GM23338 (cell line): ENCODE measurements at places on chromosomes 2 and 18. TPM values are rescaled to one million over a fixed set of nuclear protein-coding genes. Genes with fewer than 3 reads are reported as not detected.
A peak's percentile ranks its signal among the peaks of the same experiment; 100 is the strongest.

- H3K4me1 ChIP-seq, result peaks cover 21% of the 10 kb centered on the region
- 0 out of 2 replicates have a peak overlapping the region, but pooled peaks have one; percentile 32 for H3K27ac ChIP-seq
- H3K4me3 ChIP-seq, result peak overlapping the region; percentile 85; the same call in 1 of the 2 replicates
- H3K36me3 ChIP-seq, result no peaks in the 10 kb centered on the region
Observed at GRCh38 chr2:20221555-20221973, 3.4 kb downstream of the SDC1 start.

DNA sequence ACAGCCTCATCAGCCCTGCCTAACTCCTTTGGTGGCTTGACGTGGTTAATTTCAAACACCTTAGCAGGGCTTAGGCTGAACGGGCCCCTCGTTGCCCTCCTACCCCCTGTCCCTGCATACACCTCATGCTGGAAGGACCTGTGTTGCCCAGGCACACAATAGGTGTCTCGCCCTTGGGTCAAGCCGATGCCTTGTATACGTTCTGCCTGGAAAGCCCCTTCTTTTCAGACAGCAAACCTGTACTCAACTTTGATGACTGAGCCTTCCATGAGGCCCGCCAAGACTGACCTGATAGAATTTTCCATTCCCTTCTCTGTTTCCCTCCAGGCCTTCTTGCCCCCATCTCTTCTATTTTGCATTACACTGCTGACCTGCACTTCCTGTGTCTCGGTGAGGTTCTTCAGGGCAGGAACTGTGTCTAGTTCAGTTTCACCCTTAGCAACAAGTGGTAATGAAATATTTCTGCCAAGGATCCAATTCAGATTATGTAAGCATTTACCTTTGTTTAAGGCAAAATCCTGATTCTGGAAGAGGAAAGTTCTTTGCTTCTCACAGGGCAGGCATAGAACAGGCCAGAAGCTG is 7.9 kb downstream of the GREB1 start:
- H3K4me3 ChIP-seq, result no peak overlapping the region
- DNase-seq, result peak; percentile 14
- H3K36me3 ChIP-seq, result no peaks in the 10 kb centered on the region
- peaks cover 52% of the 10 kb centered on the region for H3K4me1 ChIP-seq
- no peaks in the 10 kb centered on the region for H3K27me3 ChIP-seq

GRCh38 chr2:23620841-23621341 is 235.9 kb downstream of the KLHL29 start:
- H3K4me3 ChIP-seq, result no peak overlapping the region
- H3K4me1 ChIP-seq, result no peaks in the 10 kb centered on the region
- DNase-seq, result no peak
- H3K27ac ChIP-seq, result no peak overlapping the region

DNA sequence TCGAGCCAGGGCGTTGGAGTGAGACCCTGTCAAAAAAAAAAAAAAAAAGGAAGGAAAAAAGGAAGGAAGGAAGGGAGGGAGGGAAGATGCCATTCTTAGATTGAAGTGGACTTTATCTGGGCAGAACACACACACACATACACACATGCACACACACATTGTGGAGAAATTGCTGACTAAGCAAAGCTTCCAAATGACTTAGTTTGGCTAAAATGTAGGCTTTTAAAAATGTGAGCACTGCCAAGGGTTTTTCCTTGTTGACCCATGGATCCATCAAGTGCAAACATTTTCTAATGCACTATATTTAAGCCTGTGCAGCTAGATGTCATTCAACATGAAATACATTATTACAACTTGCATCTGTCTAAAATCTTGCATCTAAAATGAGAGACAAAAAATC is 564 bp upstream of the TTR start:
- H3K4me1 ChIP-seq, result no peaks in the 10 kb centered on the region
- no peak overlapping the region for H3K4me3 ChIP-seq
- no peaks in the 10 kb centered on the region for H3K27me3 ChIP-seq
- no peak overlapping the region for H3K27ac ChIP-seq
- no peaks in the 10 kb centered on the region for H3K36me3 ChIP-seq
- DNase-seq, result no peak

DNA sequence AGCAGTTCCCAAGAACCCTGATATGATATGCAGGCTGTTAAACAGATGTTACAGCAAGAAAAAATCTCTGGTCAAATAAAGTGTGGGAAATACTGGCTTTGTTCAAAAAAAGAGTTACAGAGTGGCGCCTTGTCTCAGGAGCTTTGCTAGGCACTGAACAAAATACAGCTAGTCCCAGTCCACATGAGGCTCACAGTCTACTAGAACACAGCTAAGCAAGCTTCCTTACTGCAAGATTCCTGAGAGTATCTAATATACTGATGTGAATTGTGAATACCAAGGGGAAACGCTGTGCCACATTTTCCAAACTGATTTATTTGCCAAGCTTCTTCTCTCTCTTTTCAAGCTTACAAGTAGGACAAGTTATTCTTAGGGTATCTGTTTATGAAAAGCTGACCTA is 188.8 kb upstream of the NABP1 start:
- H3K27me3 ChIP-seq, result no peaks in the 10 kb centered on the region
- no peak overlapping the region for H3K27ac ChIP-seq
- H3K4me1 ChIP-seq, result no peaks in the 10 kb centered on the region
- DNase-seq, result no peak
- H3K36me3 ChIP-seq, result no peaks in the 10 kb centered on the region

DNA sequence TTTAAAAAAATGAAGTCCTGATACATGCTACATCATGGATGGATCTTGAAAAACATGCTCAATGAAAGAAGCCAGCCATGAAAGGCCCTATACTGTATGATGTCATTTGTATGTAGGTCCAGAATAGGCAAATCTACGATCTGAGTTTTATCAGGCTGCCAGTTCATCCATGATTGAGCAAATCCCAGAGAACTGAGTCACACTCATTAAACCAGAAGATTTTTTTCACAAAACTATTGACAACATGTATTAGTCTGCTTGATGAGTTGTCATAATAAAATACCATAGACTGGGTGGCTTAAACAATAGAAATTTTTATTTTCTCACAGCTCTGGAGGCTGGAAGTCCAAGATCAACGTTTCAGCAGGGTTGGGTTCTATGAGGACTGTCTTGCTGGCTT is 130.7 kb downstream of the MREG start:
- H3K27ac ChIP-seq, result no peak overlapping the region
- no peak for DNase-seq
- no peaks in the 10 kb centered on the region for H3K36me3 ChIP-seq
- no peaks in the 10 kb centered on the region for H3K27me3 ChIP-seq

GRCh38 chr2:43086451-43087221 is 139.8 kb downstream of the ZFP36L2 start:
- H3K27ac ChIP-seq, result no peak overlapping the region
- H3K36me3 ChIP-seq, result no peaks in the 10 kb centered on the region
- no peak overlapping the region for H3K4me3 ChIP-seq
- H3K27me3 ChIP-seq, result no peaks in the 10 kb centered on the region
- peak; percentile 11 for DNase-seq
- peaks cover 11% of the 10 kb centered on the region for H3K4me1 ChIP-seq

- no peak for DNase-seq
- no peak overlapping the region for H3K27ac ChIP-seq
- H3K4me1 ChIP-seq, result no peaks in the 10 kb centered on the region
- no peaks in the 10 kb centered on the region for H3K36me3 ChIP-seq
- no peaks in the 10 kb centered on the region for H3K27me3 ChIP-seq
- H3K4me3 ChIP-seq, result no peak overlapping the region
Observed at GRCh38 chr2:233060980-233061590, 943 bp downstream of the INPP5D start.

GRCh38 chr18:5155218-5155906 is 41.7 kb downstream of the AKAIN1 start:
- H3K27ac ChIP-seq, result no peak overlapping the region
- H3K4me3 ChIP-seq, result no peak overlapping the region
- H3K4me1 ChIP-seq, result peaks cover 14% of the 10 kb centered on the region; the same call in 1 of the 2 replicates
- no peaks in the 10 kb centered on the region for H3K27me3 ChIP-seq
- no peaks in the 10 kb centered on the region for H3K36me3 ChIP-seq

DNA sequence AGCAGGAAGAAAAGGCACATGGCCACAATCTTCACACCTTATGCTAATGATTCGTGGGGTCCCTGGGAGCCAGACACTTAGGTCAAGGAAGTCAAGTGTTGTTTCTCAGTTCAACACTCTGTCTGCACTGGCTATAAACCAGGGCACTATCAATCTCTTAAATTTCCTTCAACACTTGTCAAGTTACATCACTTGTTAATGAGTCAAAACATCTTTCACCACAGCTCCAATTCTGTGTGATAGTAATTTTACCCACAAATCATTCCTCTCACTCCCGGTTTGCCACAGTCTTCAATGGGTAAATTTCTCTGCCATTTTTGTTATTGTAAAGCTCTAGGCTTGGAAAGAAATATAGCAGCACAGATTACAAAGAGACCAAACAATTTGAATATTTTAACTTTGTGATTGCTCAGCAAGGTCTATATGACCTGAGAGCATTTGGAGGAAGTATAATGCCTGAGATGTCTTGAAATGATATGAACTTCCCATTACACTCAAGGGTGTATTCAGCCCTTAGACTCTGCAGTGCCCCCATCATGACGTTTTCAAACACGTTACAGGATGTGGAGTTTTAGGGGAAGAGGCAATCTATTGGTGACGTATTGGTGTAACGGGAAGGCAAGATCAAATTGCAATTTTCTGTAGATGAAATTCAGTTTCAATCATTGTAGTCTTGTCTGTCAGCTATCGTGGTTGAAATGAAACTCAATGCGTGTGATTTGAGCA is 78.7 kb downstream of the ICOS start:
- H3K27ac ChIP-seq, result no peak overlapping the region
- no peaks in the 10 kb centered on the region for H3K36me3 ChIP-seq
- no peak for DNase-seq
- no peaks in the 10 kb centered on the region for H3K27me3 ChIP-seq

DNA sequence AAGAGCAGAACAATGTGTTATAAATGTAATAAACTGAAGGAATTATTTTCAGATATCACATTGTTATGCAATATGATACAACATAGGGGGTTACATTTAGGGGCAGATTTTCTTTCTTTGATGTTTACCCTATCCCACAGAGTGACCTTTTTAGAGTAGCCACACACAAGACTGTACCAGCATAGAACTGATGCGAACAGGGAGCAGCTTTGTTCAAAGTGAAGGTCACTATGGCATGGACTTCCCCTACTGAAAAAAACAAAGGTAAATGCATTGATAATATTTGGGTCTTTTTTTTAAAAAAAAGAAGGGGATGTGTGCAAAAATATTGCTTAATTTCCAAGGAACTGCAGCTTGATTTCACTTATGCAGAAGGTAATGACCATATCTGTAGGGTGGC is 1354.9 kb downstream of the SUCLG1 start:
- H3K4me3 ChIP-seq, result no peak overlapping the region
- DNase-seq, result no peak
- no peaks in the 10 kb centered on the region for H3K27me3 ChIP-seq
- H3K27ac ChIP-seq, result no peak overlapping the region

- DNase-seq, result no peak
- no peaks in the 10 kb centered on the region for H3K36me3 ChIP-seq
- H3K27ac ChIP-seq, result no peak overlapping the region
- H3K4me3 ChIP-seq, result no peak overlapping the region
- no peaks in the 10 kb centered on the region for H3K27me3 ChIP-seq
Observed at GRCh38 chr18:63061303-63061702, 258.3 kb downstream of the BCL2 start.

- no peaks in the 10 kb centered on the region for H3K36me3 ChIP-seq
- no peak for DNase-seq
- H3K4me1 ChIP-seq, result no peaks in the 10 kb centered on the region
- H3K27me3 ChIP-seq, result no peaks in the 10 kb centered on the region
- no peak overlapping the region for H3K27ac ChIP-seq
Observed at GRCh38 chr2:169504651-169505050, 4.9 kb upstream of the KLHL41 start.

GRCh38 chr2:120910164-120910563 is 174.5 kb downstream of the GLI2 start:
- H3K27me3 ChIP-seq, result no peaks in the 10 kb centered on the region
- H3K4me1 ChIP-seq, result peaks cover 10% of the 10 kb centered on the region; the same call in 1 of the 2 replicates
- no peak overlapping the region for H3K27ac ChIP-seq
- H3K4me3 ChIP-seq, result no peak overlapping the region
- H3K36me3 ChIP-seq, result no peaks in the 10 kb centered on the region
- no peak for DNase-seq

The SP100 gene
- total RNA-seq, result 0.73 TPM in 1 of 2 replicates, not detected in the other

The AQP4 gene
- 2.8 and 3.8 TPM in 2 replicates for total RNA-seq

The ALK gene
- total RNA-seq, result 0.16 and 0.35 TPM in 2 replicates

The CDKL4 gene
- 0.24 TPM in 1 of 2 replicates, not detected in the other for total RNA-seq

The NGEF gene
- total RNA-seq, result 4.2 and 5.4 TPM in 2 replicates
